ENCODE measurements at places on chromosomes 4 and X. TPM values are rescaled to one million over a fixed set of nuclear protein-coding genes. Genes with fewer than 3 reads are reported as not detected.

Gene PPP1R2C
- not detected for total RNA-seq

Gene PLAC8
- total RNA-seq = not detected

Gene ACE2
- not detected for total RNA-seq

Gene WDFY3
- total RNA-seq = 91.4 TPM

Gene INTU
- 6.0 TPM for total RNA-seq

Gene PAGE4
- not detected for total RNA-seq

Gene KCNIP4
- 0.55 TPM for total RNA-seq

Gene LGI2
- not detected for total RNA-seq

Gene TLR3
- total RNA-seq = 8.2 TPM

Gene CT47A7
- not detected for total RNA-seq

Gene SSX4
- total RNA-seq = not detected

Gene ERCC6L
- 1.1 TPM for total RNA-seq

Gene TENM3
- 78.3 TPM for total RNA-seq

Gene CSAG3
- not detected for total RNA-seq

Gene ATG4A
- total RNA-seq = 14.2 TPM

Gene GSX2
- total RNA-seq = 0.35 TPM

Gene BMP15
- not detected for total RNA-seq

Gene ATP2B3
- total RNA-seq = 0.39 TPM

Gene DACH2
- total RNA-seq = not detected

Gene SLC38A5
- total RNA-seq = not detected

Gene LANCL3
- 0.03 TPM for total RNA-seq

Gene ZNF41
- total RNA-seq = 6.3 TPM

Gene NDST3
- total RNA-seq = 3.2 TPM

All from osteocyte (in vitro differentiated cells).